ENCODE measurements at places on chromosomes 1 and 21.

GRCh38 chr1:156804572-156805243 is 11.9 kb downstream of the SH2D2A start:
- no peak for DNase-seq

GRCh38 chr1:62998845-62999649 is 215.1 kb downstream of the ATG4C start:
- DNase-seq: no peak

GRCh38 chr1:203320591-203321272 is 15.4 kb downstream of the BTG2 start:
- peak; percentile 65 for DNase-seq

DNA sequence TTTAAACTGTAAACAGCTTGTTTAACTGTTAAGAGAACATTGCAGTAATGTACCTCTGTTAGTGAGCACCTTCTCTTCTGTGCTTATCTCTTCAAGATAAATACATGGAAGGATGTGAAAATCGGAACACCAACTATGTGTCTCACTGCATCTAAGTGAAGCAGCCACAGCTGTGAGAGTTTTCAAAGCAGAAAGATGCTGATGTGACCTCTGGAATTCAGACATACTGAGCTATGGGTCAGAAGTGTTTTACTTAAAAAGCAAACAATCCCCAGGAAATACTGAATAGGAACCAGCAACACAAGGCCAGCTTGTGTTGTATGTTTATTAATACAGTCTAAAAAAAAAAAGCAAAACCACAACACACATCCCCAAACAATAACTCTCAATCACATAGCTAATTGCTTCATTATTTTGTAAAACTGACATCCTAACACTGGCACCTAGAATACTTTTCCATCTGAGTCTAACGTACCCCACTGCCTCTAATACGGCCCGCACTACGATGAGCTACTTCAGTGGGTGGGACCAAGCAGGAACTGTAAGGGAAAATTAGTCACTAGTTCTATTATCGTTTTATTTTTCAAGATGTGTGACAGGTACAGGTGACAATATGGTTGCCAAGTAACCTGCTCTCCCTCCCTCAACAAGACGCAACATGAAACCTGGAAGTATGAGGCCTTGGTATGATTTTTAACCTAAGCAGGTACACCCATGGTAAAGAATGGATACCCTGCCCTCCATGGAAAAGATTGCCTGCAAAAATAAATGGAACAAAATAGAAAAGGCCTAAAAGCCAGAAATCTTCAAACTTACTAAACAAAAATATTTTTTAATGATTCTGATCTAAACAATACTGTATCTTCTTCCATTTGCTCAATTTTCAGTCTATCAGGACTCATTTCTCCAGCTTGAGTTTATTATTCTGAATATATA is 13.9 kb downstream of the ERRFI1 start:
- DNase-seq: no peak

DNA sequence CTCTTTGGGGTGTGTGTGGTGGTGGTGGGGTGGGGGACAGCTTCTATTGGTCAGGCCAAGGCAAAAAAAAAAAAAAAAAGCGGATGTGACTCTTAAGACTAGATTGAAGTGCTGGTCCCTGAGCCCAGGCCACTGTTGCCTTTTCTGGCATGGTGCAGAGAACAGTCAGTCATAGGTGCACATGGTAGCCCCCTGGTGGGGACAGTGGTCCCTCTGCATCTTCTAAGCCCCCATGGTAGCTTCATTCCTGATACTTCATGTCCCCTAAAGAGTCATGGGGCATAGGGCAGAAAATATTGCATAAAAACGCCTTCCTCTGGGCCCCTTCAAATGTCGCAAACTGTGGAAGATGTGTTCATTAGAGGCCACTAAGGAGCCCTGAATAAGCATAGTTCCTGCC is 371.8 kb downstream of the NPHP4 start:
- DNase-seq: no peak

- DNase-seq: no peak
These were observed 2.9 kb upstream of the RABGAP1L start for GRCh38 chr1:174156437-174156836.

DNA sequence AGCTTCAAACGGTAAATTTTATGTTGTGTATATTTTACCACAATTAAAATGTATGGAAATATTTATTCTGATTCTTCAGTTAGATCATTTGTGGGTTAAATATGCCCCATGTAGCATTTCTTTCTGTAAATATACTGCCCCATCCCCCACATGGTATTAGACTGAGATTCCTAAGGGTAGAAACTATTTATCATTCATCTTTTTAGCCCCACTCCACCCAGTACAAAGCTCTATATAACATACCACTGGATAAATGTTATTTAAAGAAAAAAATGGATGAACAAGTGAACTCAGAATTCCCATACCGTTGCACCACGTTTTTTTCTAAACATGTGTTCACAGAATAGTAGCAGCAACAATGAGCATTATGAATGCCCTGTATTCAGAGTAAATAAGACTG is 234.0 kb upstream of the IRF2BP2 start:
- DNase-seq: no peak

DNA sequence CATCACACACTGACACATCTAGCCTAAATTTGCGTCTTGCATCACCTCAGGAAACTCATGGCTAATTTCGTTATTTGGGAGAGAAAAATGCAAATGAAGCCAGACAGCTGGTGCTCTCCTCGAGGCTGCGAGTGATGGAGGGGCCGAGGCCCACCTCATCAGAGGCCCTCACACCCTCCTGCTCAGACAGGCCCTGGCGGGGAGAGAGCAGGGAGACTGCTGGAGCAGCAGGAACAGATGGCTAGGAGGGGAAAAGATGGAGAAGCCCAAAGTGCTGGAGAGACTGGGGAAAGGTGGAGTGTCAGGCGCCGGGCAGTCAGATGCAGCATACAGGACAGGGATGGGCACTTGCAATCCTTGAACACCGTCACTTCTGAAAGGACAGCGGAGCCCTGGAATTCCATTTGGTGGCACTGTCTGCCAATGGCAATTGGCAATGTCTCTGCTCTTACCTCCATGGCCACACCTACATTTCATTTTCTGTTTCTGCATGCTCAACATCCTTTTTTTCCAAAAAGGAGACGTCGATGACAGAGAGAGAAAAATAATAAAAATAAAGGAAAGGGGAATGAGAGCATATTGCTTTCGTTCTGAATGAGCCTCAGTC is 286.2 kb downstream of the SPATA17 start:
- DNase-seq: no peak

- DNase-seq: no peak
These were observed 1.9 kb upstream of the IL19 start for GRCh38 chr1:206768472-206769303.

GRCh38 chr1:78715181-78715661 is 65.6 kb downstream of the IFI44 start:
- DNase-seq: no peak

DNA sequence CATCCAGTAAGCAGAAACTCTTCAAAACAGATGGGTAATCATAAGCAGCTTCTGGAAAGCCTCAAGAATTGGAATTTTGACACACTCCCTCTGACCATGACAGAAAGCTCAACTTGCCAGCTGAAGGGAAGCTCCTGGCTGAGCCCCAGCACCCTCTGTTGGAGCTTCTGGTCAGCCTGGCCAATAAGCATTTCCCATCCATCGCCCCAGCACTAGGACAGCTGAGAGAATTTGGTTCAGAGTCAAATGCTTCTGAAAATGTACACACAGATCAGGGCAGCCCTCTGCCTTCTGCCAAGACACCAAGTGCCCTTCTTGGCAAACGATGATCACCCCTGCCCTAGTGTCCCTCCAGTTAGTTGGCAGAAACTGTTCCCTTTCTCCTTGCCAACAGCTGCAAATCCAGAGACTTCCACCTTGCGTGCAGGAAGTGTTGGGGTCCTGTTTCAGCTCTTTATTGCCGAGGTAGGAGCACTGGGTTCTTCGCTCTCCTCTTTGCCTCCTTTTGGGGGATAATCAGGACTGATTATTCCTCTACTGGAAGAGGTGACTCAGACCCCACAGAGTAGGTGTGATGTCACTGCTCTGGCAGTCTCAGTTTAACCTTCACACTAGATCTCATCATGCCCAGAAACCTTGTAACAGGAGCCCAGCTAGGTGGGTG is 11.9 kb downstream of the PIGV start:
- no peak for DNase-seq

- DNase-seq: no peak
These were observed 86.3 kb upstream of the CNIH3 start for GRCh38 chr1:224529844-224530243.

- DNase-seq: no peak
These were observed 118.2 kb downstream of the ODF2L start for GRCh38 chr1:86277936-86278335.

GRCh38 chr21:29243188-29243587 is 55.5 kb upstream of the BACH1 start:
- no peak for DNase-seq

DNA sequence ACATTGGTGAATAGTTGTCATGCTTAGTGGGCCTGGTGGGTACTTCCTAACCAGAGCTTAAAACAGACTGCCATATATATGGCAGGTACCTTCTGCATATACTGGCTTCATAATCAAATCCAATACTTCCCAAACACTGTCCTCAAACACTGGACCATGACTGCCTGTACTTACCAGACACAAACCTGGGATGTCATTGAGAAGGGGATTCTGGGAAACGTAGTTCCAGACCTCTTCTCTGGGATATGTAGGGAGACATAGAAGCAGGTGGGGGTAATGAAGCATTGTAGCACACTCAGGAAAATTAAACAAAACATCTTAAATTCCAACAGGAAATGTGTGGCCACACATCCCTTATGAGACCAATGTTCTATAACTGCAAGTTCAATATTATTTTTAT is 76.5 kb upstream of the ADAMTS5 start:
- no peak for DNase-seq

DNA sequence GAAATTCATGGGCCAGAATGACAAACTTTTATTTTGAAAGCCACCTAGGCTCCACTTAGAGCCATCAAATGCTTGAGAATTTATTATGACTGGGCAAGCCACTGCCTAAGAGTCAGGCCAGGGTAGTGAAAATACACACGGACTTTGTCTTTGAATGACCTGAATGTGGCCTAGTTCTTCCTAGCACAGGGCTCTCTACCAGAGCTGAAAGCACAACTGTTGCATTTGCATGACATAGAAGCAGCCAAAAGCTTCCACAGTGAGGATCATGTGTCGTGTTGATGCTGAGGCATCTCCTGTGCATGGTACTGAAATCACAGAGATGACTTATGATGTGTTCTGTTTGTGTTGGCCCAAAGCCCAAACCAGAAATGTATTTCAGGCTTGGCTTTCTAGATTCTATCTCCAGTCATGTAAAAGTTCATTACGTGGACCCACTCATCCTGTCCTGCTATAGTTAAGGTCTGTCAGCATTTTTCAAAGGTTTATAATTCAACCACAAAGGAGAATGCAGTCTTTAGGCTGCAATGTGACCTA is 164.0 kb upstream of the UBE2U start:
- DNase-seq: no peak

DNA sequence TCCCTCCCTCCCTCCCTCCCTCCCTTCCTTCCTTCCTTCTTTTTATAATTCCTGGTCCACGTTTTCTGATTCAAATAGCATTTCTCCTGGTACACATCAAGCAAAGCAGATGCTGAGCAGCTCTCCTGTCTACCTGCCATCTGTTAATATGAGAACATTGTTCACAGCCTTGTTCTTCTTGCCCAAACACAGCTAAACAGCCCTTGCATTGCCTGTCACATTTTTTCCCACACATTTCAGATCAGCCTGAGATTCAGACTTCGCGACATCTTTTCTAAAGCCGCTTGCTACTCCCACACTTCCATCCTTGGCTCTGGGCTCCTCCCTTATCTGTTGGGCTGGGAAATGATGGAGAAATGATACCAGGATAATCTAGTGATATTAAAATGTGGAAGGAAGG is 200.5 kb downstream of the PCP4 start:
- DNase-seq: no peak

DNA sequence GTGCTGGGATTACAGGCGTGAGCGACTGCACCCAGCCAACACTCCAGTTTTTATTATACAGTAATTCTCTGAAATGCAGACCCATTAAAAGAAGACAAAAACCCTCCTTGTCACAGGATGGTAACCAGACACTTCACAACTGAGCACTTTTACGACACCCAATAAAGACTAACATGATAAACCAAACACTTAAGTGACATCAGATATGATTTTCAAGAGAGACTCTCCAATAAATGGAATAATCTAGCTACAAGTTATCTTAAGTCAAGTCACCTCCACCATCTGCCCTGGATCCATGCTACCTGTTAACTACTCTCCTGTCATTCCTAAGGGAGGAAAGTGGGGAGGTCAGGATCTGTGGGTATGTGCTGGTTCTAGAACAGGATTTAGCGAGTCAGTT is 5.6 kb downstream of the GNG12 start:
- no peak for DNase-seq

DNA sequence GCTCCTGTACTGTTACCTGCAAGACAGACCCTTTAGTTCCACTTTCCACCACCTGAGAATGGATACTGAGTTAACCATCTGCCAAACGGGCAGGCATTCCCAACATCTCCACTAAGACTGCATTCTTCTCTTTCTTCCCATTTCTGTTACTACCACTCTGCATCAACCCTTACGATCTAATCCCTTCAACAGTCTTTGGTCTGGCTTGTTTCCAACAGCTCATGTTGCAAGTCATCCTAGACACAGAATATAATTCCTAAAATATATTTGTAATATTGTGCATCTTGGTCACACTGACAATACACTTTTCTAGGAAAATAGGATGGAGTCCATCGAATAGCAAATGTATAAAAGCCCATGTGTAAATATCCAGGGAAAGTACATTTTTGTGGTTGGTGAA is 166.7 kb downstream of the SIPA1L2 start:
- no peak for DNase-seq

DNA sequence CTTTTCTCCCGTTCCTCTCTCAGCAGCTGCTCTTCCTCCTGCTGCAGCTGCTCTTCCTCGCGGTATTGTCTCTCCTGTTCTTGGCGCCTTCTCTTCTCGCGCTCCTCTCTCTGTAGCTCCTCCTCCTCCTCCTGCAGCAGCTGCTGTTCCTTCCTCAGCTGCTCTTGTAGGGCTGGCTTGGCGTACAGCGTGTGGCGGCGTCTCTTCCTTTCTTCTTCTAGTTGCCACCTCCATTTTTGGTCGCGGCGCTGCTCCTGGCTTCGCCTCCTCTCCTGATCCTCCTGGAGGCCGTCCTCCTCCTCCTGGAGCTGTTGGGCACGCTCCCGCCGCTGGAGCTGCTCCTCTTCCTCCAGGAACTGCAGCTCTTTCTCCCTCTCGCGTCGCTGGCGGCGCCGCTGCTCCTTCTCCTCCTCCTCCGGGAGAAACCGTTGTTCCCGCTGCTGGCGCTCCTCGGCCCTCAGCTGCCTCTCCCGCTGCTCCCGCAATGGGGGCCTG is 4.8 kb downstream of the TCHH start:
- no peak for DNase-seq
